ENCODE measurements at places on chromosomes 6 and 20. TPM values are rescaled to one million over a fixed set of nuclear protein-coding genes. Genes with fewer than 3 reads are reported as not detected.

CNBD2 gene
- total RNA-seq, result 2.2 TPM

SIM1 gene
- 0.22 TPM for total RNA-seq

GRM1 gene
- total RNA-seq, result not detected

PTPRT gene
- total RNA-seq, result not detected

PBOV1 gene
- not detected for total RNA-seq

WFDC11 gene
- not detected for total RNA-seq

BPIFB2 gene
- total RNA-seq, result not detected

OR2H2 gene
- total RNA-seq, result not detected

MLIP gene
- not detected for total RNA-seq

EYA4 gene
- total RNA-seq, result not detected

CPXM1 gene
- total RNA-seq, result 0.49 TPM

POM121L2 gene
- total RNA-seq, result not detected

TPD52L1 gene
- total RNA-seq, result not detected

WFDC2 gene
- 0.34 TPM for total RNA-seq

NR2E1 gene
- total RNA-seq, result not detected

STMND1 gene
- not detected for total RNA-seq

OPRL1 gene
- total RNA-seq, result 0.64 TPM

SALL4 gene
- total RNA-seq, result 0.12 TPM

ENPP5 gene
- total RNA-seq, result not detected

FABP7 gene
- not detected for total RNA-seq

GSTA4 gene
- total RNA-seq, result 4.8 TPM

SYNDIG1 gene
- not detected for total RNA-seq

VSX1 gene
- total RNA-seq, result not detected

PI3 gene
- not detected for total RNA-seq

ZC3H12D gene
- 43.7 TPM for total RNA-seq

HLA-DMB gene
- 19.2 TPM for total RNA-seq

MOXD1 gene
- 0.39 TPM for total RNA-seq

RBM24 gene
- not detected for total RNA-seq

NNAT gene
- not detected for total RNA-seq

ADGB gene
- total RNA-seq, result not detected

OR2B6 gene
- total RNA-seq, result not detected

BANF2 gene
- total RNA-seq, result not detected

EDN1 gene
- total RNA-seq, result not detected

MEI4 gene
- not detected for total RNA-seq

GGTLC1 gene
- total RNA-seq, result not detected

SPACA1 gene
- total RNA-seq, result not detected

DEFB132 gene
- not detected for total RNA-seq

SCRT2 gene
- not detected for total RNA-seq

BTNL2 gene
- not detected for total RNA-seq

GJA10 gene
- 0.15 TPM for total RNA-seq

RIPPLY2 gene
- total RNA-seq, result not detected

AKAP12 gene
- 0.34 TPM for total RNA-seq

FAM120B gene
- total RNA-seq, result 27.8 TPM

RAB44 gene
- 0.12 TPM for total RNA-seq

Data from T-helper 1 cell treated with Interleukin-12 subunit alpha and Interleukin-12 subunit beta and Interleukin-4 antibody, amounts not matched to agents 30 ng/mL and 1 ng/mL, for 36 hours (primary cell).